ENCODE measurements at places on chromosomes 1 and 21.

DNA sequence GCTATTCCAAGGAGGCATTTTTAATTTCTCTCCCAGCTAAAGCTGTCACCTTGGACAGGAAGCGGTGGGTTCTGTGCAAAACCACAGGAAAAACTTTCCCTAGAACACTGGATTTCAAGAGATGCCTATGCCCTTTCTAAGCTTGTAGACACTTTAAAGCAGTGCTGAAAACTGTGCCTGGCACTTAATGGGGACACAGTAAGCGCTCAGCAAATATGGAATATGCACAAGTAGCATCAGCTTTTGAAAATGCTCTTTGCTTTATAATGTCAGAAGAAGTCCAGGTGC, 50.9 kb upstream of the TARBP1 start:
- no peak for DNase-seq

DNA sequence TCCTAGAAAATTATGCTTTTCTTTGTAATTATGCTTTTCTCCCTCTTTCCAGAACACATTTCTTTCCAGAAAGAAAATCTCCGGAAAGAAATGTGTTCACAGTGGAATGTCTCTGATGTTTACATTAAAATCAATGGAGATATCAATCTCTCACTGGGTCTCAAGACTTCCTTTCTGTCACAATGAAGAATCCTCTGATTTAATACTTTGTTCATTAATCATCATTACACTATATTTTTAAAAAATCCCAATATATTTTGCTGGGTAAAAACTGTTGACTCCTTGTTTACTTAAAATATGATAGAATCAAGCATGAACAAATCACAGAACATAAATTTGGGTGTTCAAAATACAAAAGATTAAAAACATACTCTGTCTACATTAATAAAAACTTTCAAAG, 26.3 kb upstream of the TGFBR3 start:
- DNase-seq: no peak

GRCh38 chr1:102420034-102420433, 423.3 kb upstream of the OLFM3 start:
- DNase-seq: no peak

- DNase-seq: no peak
Observed at GRCh38 chr21:25563361-25564116, 43.7 kb downstream of the MRPL39 start.

- DNase-seq: no peak
Observed at GRCh38 chr1:25971066-25971810, 26.6 kb downstream of the PAFAH2 start.

GRCh38 chr1:94865360-94865759, 45.2 kb downstream of the SLC44A3 start:
- no peak for DNase-seq

DNA sequence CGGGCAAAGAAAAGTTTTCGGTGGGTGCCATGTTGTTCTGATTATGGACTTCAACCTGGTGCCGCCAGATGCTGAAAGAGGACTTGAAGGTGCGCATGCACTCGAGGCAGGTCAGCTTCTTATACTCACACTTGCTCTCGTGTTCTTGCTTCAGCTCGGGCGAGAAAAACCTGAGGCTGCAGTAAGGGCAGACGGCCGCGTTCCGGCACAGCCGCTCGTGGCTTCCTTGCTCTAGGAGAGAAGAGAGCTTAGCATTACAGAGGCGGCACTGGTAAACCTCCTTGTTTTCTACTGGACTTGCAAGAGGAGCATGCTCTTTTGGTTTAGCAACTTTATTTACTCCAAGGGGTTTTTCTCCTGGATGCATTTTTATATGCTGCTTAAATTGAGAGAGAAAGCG, 18.5 kb downstream of the ZBTB21 start:
- DNase-seq: no peak

DNA sequence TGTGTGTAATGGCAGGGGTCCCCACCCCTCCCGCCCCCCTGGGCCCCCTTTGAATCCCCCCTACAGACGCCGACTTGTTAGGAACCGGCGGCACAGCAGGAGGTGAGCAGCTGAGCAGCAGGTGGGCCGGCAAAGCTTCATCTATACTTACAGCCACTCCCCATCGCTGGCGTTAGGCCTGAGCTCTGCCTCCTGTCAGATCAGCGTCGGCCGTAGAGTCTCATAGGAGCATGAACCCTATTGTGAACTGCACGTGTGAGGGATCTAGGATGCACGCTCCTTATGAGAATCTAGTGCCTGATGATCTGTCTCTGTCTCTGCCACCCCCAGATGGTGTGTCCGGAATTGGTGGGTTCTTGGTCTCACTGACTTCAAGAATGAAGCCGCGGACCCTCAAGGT, 14.9 kb upstream of the VPS26C start:
- no peak for DNase-seq
